NCI-H1930 (cell line): ENCODE measurements at places on chromosomes 16 and 17.

GRCh38 chr16:50696575-50697420, 3.4 kb downstream of the NOD2 start:
- no peak for DNase-seq

GRCh38 chr17:64095144-64095882, 34.6 kb downstream of the ERN1 start:
- DNase-seq, result no peak

- no peak for DNase-seq
Measured at GRCh38 chr17:79647456-79647915, 36.6 kb upstream of the RBFOX3 start.

DNA sequence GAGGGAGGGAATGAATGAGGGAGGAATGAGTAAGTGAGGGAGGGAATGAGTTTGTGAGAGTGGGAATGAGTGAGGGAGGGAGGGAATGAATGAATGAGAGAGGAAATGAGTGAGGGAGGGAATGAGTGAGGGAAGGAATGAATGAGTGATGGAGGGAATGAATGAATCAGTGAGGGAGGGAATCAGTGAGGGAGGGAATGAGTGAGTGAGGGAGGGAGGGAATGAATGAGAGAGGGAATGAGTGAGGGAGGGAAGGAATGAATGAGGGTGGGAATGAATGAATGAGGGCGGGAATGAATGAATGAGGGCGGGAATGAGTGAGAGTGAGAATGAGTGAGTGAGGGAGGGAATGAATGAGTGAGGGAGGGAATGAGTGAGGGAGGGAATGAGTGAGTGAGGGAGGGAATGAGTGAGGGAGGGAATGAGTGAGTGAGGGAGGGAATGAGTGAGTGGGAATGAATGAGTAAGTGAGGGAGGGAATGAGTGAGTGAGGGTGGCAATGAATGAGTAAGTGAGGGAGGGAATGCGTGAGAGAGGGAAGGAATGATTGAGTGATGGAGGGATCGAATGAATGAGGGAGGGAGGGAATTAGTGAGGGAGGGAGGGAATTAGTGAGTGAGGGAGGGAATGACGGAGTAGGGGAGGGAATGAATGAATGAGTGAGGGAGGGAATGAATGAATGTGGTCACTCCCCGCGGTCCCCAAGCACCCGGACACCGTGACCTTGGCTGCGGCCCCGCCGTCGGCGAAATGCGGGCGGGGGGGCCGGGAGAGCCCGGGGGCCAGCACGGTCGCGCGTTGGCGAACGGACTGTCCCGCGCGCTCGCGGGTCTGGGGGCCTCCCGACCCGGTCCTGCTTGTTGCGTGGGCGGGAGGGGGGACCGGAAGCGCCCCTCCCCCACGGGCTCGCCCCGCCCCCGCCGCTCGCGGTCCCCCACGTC, 1.1 kb upstream of the UBE2I start:
- no peak for DNase-seq

DNA sequence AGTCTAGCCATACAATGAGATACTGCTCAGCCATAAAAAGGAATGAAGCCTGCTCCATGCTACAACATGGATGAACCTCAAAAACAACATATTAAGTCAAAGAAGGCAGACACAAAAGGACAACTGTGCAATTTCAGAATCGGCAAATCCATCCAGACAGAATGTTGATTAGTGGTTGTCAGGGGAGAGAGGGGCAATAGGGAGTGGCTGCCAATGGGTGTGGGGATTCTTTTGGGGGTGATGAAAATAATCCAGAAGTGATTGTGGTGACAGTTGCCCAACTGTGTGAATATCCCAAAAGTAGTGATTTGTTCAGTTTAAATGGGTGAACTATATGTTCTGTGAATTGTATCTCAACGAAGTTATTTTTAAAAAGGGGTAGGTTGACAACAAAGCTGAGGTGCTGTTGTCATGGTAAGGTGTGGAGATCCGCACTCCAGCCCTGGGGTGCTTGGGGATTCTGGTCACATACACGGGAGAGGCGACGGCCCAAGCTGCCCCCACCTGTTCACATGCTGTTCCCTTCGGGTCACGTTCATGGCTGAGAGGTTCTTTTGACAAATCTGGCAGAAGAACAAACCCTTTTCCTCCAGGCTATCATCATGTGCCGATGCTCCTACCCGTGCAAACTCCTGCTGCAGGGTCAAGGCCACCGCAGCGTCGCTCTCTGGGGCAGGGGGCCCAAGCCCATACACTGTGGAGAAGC, 9.6 kb downstream of the SLX4 start:
- no peak for DNase-seq

GRCh38 chr17:11899537-11899942, 97.7 kb downstream of the ZNF18 start:
- no peak for DNase-seq
